ENCODE measurements at places on chromosomes 12 and 14. TPM values are rescaled to one million over a fixed set of nuclear protein-coding genes. Genes with fewer than 3 reads are reported as not detected.

DNA sequence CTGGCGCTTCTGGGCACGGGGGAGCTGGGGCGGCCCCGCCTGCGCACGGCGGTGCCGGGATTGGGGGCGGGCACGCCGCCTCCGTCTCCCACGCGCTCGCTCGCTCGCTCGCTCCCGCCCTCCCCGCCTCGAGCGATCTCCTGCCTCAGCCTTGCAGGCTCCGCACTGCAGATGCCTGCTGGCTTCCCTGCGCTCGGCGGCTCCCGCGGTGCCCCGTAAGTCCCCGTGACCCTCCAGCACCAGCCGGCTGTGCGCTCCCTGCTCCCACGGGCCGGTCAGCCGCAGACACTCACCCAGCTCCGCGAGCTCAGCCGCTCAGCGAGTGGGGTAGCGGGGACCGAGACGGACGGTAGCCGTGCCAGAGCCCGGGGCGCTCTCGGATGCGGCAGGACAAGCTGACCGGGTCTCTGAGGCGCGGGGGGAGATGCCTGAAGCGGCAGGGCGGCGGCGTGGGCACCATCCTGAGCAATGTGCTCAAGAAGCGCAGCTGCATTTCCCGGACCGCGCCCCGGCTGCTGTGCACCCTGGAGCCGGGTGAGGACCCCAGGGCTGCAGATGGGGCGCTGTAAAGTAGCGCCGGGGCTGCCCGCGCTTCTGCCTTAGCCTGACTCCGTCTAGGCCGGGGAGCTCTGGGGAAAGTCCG is at the start of gene TBC1D30:
Gene TBC1D30, plus strand, starts transcription at position 148 of the 643 bp plus-strand sequence. Its CDS starts 233 bp downstream, at position 381.
- no peaks in the 10 kb centered on the region for H3K4me1 ChIP-seq
- DNase-seq = peak; percentile 50
- H3K27ac ChIP-seq = no peak within 1 kb of the TSS
- peaks cover 21% of the 10 kb centered on the region for H3K27me3 ChIP-seq
- peaks cover 3% of the 10 kb centered on the region for H3K36me3 ChIP-seq
- H3K4me3 ChIP-seq = peak within 1 kb of the TSS; percentile 67

GRCh38 chr14:103909531-103910261 is 18.6 kb upstream of the TDRD9 start:
- no peak overlapping the region for H3K27ac ChIP-seq
- DNase-seq = no peak
- no peaks in the 10 kb centered on the region for H3K4me1 ChIP-seq
- H3K4me3 ChIP-seq = peak overlapping the region; percentile 40

GRCh38 chr12:57575771-57576612 is 15.0 kb upstream of the PIP4K2C start:
- no peaks in the 10 kb centered on the region for H3K4me1 ChIP-seq
- H3K27me3 ChIP-seq = no peaks in the 10 kb centered on the region
- H3K36me3 ChIP-seq = peaks cover 86% of the 10 kb centered on the region
- DNase-seq = no peak

GRCh38 chr14:88550078-88550477 is 4.7 kb downstream of the PTPN21 start:
- DNase-seq = no peak
- no peak overlapping the region for H3K4me3 ChIP-seq
- no peaks in the 10 kb centered on the region for H3K27me3 ChIP-seq
- H3K36me3 ChIP-seq = peaks cover 2% of the 10 kb centered on the region
- H3K4me1 ChIP-seq = no peaks in the 10 kb centered on the region

GRCh38 chr14:33794791-33795305 is 156.0 kb downstream of the EGLN3 start:
- no peak overlapping the region for H3K4me3 ChIP-seq
- H3K27ac ChIP-seq = no peak overlapping the region
- H3K36me3 ChIP-seq = no peaks in the 10 kb centered on the region
- no peaks in the 10 kb centered on the region for H3K27me3 ChIP-seq
- DNase-seq = no peak

PTGER2 gene
- total RNA-seq = 0.68 TPM

NAV3 gene
- 3.0 TPM for total RNA-seq

ZNF84 gene
- total RNA-seq = 45.1 TPM
